ENCODE measurements at places on chromosomes 7 and 10. TPM values are rescaled to one million over a fixed set of nuclear protein-coding genes. Genes with fewer than 3 reads are reported as not detected.
A peak's percentile ranks its signal among the peaks of the same experiment; 100 is the strongest.

ZP3 gene
- total RNA-seq, result 3.4 TPM

ASAH2 gene
- 2.2 TPM for total RNA-seq

ZNF722 gene
- total RNA-seq, result not detected

DNA sequence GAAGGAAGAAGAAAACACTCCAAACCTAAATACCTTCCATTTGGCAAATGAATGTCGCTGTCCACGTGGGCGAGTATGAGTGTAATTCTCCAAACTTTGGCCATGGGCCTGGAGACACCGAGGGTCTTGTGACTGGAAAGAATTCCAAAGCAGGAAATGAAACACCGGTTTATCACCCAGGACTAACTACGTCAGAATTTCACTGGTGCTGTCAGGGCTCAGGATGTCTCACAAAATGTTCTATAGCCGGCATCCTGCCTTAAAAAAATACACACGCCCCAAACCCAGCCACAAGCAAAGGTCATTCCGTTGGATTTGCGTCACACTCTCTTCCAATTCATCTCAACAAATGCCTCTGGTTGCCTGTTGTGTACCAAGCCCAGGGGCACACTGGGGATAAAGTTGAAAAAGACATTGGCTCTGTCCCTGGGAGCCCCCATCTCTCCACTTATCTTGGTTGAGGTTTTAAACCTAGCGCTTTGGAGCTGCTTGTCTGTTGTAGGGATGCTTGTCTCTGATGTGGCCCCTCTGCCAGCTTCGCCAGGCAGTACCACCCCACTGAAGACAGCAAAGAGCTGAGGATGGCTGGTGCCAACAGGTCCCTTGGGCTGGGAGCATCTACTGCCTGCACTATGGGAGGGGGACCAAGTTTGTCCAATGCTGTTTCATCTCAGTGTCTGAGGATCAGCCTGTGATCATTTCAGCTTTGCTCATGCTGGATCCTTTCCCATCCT, 31.2 kb downstream of the GSTO2 start:
- H3K27ac ChIP-seq, result peak overlapping the region; percentile 96
- H3K27me3 ChIP-seq, result no peaks in the 10 kb centered on the region
- no peaks in the 10 kb centered on the region for H3K36me3 ChIP-seq

- no peaks in the 10 kb centered on the region for H3K36me3 ChIP-seq
- no peak for DNase-seq
- peak overlapping the region; percentile 92 for H3K27ac ChIP-seq
- no peaks in the 10 kb centered on the region for H3K4me1 ChIP-seq
- H3K27me3 ChIP-seq, result no peaks in the 10 kb centered on the region
Observed at GRCh38 chr10:80184291-80184690, 21.0 kb downstream of the ANXA11 start.

DNA sequence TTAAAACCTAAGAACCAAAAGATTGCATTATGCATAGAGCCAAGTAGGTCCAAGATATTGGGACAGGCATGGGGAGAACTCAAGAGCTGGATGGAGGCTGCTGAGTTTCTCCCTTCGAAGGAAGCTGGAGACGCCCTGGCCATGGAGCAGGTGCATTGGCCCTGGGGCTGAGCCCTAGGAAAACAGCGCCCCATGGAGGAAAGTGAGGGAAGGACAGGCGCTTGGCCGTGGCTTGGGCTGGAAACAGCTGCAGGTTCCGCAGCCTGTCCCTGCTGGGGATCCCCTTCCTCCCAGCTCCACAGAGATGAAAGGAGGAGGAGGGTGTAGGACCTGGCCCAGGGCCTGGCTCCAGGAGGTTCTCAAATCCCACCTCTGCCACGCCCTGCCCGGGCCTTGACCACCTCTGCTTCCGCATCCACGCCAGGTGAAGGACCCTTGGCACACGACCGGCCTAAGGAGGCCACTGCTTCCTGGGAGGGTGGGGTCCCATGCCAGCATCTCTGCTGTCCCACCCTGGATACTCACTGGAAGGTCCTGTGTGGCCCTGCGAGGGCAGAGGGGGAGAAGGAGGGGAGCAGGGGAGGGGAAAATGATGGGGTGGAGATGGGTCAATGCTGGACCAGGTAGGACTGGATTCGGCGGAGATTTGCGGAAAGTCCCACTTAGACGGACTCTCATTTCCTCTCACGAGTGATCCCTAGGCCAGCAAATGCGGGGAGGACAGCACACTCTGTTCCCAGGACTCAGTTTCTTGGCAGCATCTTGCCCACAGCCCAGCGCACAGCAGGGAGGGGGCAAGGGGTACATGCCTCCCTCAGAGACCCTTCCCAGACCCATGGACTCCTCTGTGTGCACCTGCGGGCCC, 258.6 kb upstream of the TCERG1L start:
- H3K36me3 ChIP-seq, result no peaks in the 10 kb centered on the region
- H3K27ac ChIP-seq, result no peak overlapping the region
- peak; percentile 48 for DNase-seq
- no peak overlapping the region for H3K4me3 ChIP-seq

- no peak overlapping the region for H3K4me3 ChIP-seq
- H3K27ac ChIP-seq, result no peak overlapping the region
- DNase-seq, result no peak
- no peaks in the 10 kb centered on the region for H3K36me3 ChIP-seq
Observed at GRCh38 chr7:152594801-152595200, 81.1 kb downstream of the XRCC2 start.

GRCh38 chr7:139396323-139396951, 36.7 kb downstream of the LUC7L2 start:
- no peaks in the 10 kb centered on the region for H3K27me3 ChIP-seq
- no peak for DNase-seq
- no peak overlapping the region for H3K27ac ChIP-seq

DNA sequence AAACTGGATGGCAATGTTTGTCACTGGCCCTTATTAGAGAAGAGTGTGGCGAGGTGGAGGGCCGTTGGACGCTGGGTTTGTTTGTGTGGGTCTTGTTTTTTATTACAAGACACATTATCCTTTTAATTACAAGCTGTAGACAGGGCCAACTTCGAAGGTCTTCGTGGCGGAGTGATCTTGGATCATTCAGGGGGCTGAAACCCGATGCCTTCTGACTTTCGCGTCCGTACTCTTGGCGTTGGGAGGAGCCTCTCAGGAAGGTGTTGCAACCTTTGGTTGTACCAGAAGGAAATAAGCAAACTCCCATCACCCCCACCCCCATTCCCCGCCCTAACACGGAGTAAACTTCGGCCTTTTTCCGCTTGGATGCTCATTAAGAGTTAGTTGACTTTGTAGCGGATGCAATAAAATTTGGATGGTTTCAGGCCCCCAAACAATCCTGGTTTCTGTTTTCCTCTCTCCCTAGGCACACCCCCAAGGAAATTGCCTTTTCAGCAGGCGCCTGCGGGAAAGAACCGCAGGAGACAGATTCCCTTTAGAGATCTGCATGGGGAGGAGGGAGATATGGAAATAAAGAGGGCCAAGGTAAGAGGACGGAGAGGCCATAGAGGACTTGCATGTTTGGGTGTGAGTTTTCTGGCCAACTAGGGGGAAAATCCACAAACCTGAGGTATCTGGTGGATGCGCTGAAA, 294.5 kb upstream of the NFE2L3 start:
- DNase-seq, result no peak
- peaks cover 21% of the 10 kb centered on the region for H3K4me1 ChIP-seq
- peak overlapping the region; percentile 64 for H3K27ac ChIP-seq
- peak overlapping the region; percentile 46 for H3K4me3 ChIP-seq

GRCh38 chr7:44534087-44534486, 7.0 kb downstream of the NPC1L1 start:
- no peak overlapping the region for H3K27ac ChIP-seq
- no peak for DNase-seq
- no peaks in the 10 kb centered on the region for H3K4me1 ChIP-seq
- no peaks in the 10 kb centered on the region for H3K27me3 ChIP-seq

GRCh38 chr7:117132321-117133120, 179.2 kb downstream of the ST7 start:
- peaks cover 28% of the 10 kb centered on the region for H3K36me3 ChIP-seq
- no peaks in the 10 kb centered on the region for H3K27me3 ChIP-seq
- no peak overlapping the region for H3K27ac ChIP-seq

DNA sequence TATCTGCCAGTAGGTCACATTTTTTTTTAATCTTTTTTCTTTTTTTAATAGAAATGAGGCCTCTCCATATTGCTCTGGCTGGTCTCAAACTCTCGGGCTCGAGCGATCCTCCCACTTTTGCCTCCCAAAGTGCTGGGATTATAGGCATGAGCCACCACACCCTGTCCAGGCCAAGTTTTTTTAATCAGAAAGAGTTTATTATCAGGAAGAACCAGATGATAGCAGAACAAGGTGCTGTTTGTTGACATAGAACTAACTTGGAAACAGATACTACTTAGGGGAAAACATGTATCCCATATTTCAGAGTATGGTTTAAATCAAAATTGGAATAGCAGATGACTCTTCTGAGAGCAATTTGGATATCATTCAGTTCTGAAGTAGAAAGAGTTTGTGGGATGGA, 118.6 kb downstream of the NRF1 start:
- H3K4me1 ChIP-seq, result peaks cover 6% of the 10 kb centered on the region
- no peak for DNase-seq

GRCh38 chr7:92612501-92612900, 22.3 kb upstream of the FAM133B start:
- peaks cover 8% of the 10 kb centered on the region for H3K36me3 ChIP-seq
- H3K4me1 ChIP-seq, result no peaks in the 10 kb centered on the region
- no peak for DNase-seq
- H3K4me3 ChIP-seq, result no peak overlapping the region
- no peaks in the 10 kb centered on the region for H3K27me3 ChIP-seq
- no peak overlapping the region for H3K27ac ChIP-seq

DNA sequence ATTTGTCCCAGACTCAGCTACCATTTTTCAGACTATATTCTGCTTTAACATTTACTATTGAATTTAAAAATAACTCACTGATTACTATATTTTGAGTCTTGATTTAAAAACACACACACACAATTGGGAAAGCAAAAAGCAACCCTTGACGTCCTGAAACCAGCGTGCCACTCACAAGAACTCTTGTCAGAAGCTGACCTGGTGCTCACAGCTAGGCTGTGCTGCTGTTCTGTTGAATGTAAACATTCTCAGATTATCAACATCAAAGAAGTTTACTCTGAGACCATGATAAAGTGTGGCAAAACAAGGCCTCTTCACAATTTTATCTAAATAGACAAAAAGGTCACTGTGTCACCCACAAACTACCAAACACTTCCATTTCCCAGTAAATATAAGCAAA, 62.6 kb upstream of the CACNA2D1 start:
- no peak overlapping the region for H3K27ac ChIP-seq
- H3K4me1 ChIP-seq, result no peaks in the 10 kb centered on the region
- H3K36me3 ChIP-seq, result no peaks in the 10 kb centered on the region
- no peak overlapping the region for H3K4me3 ChIP-seq
- no peak for DNase-seq
- H3K27me3 ChIP-seq, result no peaks in the 10 kb centered on the region

DNA sequence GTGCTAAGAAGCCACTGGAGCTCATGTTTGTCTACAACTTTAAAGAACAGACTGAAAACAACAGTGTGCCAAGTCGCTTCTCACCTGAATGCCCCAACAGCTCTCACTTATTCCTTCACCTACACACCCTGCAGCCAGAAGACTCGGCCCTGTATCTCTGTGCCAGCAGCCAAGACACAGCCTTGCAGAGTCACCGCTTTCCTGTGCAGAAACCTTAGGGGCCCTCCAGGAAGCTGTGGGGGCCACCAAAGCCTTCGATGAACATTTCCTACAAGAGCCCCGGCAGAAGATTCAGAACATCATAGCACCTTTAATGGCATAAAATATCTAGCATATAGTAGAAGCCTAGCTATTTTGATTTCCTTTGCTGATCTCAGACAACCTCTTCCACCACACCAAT, 88.0 kb upstream of the PRSS58 start:
- no peaks in the 10 kb centered on the region for H3K4me1 ChIP-seq
- no peaks in the 10 kb centered on the region for H3K36me3 ChIP-seq
- no peak for DNase-seq
- H3K27me3 ChIP-seq, result no peaks in the 10 kb centered on the region
- H3K27ac ChIP-seq, result no peak overlapping the region
- no peak overlapping the region for H3K4me3 ChIP-seq

DNA sequence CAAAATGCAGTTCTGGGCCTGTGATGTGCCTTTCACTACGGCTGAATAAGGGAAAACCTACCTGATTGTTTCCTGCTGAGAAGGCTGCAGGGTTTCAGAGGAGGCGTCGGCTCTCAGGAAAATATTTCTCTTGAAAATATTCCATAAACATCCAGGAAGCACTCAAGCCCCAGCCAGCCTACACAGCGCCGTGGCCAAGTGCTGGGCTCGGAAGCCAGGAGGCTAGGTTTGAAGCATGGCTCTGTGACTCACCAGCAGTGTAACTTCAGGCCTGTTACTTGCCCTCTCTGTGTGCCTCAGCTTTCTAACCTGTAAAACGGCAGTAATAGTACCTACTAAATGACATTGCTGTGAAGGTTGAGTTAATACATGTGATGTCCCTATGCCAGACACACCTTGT, 399.1 kb downstream of the GATA3 start:
- peak; percentile 71 for DNase-seq
- H3K4me3 ChIP-seq, result no peak overlapping the region
- H3K27ac ChIP-seq, result no peak overlapping the region
- no peaks in the 10 kb centered on the region for H3K36me3 ChIP-seq

DNA sequence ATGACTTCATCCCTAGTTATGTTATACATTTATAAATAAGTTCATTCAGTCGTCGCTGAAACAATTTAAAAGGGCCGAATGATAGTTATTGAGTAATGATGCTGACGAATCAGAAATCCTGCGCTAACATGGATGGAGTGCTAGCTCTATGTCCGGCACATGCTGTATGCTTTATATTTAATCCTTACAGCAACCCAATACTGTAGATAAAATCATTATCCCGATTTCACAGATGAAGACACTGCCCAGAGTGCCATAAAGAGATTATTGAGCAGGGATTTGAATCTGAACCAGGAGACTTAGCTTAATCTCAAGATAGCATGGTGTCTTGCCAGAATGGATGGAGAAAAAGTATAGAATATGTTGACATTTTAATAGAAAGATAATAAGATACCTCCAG, 1.1 kb upstream of the ICA1 start:
- no peak for DNase-seq
- H3K4me1 ChIP-seq, result no peaks in the 10 kb centered on the region
- peak overlapping the region; percentile 78 for H3K4me3 ChIP-seq
- H3K27me3 ChIP-seq, result no peaks in the 10 kb centered on the region

DNA sequence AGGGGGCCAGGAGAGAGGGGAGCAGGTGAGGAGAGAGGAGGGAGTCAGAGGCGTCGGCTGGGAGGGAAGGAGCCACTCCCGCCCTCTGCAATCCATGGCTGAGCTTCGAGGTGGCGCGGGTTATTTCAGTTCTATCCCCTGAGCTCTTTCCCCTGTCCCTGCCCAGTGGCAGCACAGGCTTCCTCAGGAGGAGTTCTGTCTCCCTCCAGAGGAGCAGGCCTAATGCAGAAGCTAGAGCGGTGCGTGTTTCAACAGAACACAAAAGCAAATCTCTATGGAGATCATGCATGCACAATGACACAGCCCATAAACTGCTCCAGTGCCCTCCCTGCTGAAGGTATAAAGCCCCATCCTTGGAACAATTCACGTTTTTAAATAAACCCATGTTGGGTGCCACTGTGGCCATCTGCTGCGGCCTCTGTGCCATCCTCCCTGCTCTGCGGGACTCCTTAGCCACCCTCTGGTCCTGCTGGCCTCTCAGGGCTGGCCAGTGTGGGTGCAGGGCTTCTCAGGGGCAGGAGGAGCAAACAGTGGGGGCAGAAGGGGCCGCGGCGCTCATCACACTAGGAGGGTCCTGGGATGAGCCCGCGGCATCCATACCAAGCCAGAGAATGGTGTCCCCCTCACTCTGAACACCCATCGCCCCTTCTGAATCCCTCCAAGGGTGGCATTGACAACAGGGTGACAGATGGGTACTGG, 192.6 kb upstream of the LYZL2 start:
- H3K27ac ChIP-seq, result peak overlapping the region; percentile 64
- no peak overlapping the region for H3K4me3 ChIP-seq
- no peaks in the 10 kb centered on the region for H3K36me3 ChIP-seq
- H3K4me1 ChIP-seq, result peaks cover 16% of the 10 kb centered on the region
- DNase-seq, result no peak
